ENCODE measurements at places on chromosomes 5 and 9. TPM values are rescaled to one million over a fixed set of nuclear protein-coding genes. Genes with fewer than 3 reads are reported as not detected.

DNA sequence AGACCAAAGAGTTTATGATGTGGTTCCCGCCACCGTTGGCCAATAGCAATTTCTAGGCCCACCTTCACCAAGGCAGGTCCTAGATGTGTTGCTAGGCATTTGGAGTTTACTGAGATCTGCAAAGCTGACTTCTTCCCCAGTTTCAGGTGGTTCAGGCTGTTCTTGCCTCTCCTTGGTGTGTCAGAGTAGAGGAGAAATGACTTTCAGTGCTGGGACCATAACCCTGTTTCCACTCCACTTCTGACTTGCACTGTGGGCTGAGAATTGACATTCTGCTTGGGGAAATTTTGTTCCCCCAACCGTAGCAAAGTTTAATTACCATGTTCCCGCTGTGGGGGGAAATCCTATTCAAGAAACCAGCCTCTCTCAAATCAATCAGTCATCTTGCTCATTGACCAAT, 128.0 kb upstream of the GABRP start:
- no peak for DNase-seq

TLX3 gene
- polyA plus RNA-seq: not detected

DNA sequence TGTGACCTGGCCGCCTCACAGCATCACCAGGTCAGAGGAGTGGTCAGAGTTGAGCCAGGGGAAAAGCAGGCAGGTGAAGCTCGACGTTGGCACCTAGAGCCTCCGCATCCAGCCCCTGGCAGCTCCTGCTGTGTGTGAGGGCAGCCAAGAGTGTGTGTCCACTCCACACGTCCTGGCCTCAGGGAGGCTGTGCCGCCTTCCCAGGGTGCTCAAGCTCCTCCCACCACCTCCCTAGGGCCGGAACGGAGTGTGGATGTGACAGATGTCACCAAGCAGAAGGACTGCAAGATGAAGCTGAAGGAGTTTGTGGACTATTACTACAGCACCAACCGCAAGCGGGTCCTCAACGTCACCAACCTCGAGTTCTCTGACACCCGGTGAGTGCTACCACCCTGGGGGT, 72.5 kb downstream of the PHF2 start:
- DNase-seq: no peak

TAF11L5 gene
- not detected for polyA plus RNA-seq

GRCh38 chr5:88666761-88667495, 216.1 kb downstream of the MEF2C start:
- no peak for DNase-seq

PAEP gene
- not detected for polyA plus RNA-seq

HACD4 gene
- polyA plus RNA-seq: 2.8 TPM

INSYN2B gene
- polyA plus RNA-seq: 2.0 TPM

KYAT1 gene
- polyA plus RNA-seq: 20.7 TPM

DNA sequence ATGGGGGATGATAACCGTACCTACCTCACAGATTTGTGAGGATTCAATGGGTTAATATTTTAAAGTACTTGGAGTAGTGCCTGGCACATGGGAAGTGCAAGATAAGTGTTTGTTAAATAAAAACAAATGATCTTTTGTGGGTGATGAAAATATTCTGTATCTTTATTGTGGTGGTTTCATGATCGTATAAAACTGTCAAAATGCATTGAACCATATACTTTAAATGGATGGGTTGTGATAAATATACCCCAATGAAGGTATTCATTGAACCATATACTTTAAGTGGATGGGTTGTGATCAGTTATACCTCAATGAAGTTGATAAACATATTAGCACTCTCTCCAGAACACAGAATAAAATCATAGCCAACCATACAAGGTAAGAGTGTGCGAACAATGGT, 234.5 kb downstream of the CRB2 start:
- no peak for DNase-seq

DNA sequence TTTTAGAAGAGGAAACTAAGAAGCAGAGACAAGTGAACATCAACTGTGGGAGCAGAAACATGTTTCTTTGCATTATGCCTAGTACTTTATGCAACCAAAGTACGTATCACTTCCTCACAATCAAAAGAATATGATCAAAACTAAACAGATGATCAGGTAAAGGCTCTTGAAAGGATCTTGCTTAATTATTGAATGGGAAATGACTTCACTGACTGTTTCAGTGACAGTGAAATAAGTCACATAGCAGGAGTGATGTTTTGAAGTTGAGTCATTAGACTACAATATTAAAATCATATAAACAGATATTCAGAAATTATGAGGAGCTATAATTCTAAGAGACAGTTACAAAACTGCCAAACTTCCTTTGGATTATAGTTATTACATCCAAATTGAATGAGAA, 527.3 kb downstream of the MTRR start:
- no peak for DNase-seq

GRCh38 chr5:14665949-14666348, 1.4 kb downstream of the OTULIN start:
- no peak for DNase-seq

CLINT1 gene
- 132 TPM for polyA plus RNA-seq

DNA sequence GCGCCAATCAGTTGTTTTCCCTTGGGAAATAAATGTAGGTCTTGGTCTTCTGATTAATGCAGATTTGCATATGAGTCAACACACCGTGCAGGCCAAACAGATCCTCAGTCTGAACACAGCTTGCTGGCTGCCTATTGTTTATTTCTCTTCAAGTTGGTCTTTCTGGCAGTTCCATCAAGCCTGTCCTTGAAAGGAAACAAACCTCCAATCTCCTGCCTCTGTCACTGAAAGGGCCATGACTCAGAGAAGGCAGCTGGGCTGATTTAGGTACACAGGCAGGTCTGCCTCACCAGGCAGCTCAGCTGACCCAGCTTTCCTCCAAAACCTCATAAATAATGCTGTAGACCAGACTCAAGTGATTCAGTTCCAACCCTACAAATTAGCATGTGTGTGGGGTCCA, 175.9 kb downstream of the MAN2A1 start:
- no peak for DNase-seq

FABP6 gene
- polyA plus RNA-seq: not detected

DNA sequence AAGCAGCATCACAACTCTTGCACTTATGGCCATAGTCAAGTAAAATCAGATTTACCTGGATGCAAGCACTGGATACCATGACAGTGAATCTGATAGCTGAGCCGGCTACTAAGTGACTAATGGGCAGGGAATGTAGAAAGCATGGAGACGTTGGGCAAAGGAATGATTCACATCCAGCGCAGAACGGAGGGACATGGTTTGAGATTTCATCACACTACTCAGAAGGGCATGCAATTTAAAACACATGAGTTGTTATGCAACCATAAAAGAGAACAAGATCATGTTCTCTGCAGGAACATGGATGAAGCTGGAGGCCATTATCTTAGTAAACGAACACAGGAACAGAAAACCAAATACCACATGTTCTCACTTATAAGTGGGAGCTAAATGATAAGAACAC, 169.1 kb upstream of the PIK3R1 start:
- DNase-seq: no peak

GRCh38 chr9:114745879-114746550, 59.8 kb downstream of the TNFSF15 start:
- no peak for DNase-seq

GRCh38 chr5:143435210-143435657, 31.7 kb upstream of the NR3C1 start:
- DNase-seq: no peak

BTNL3 gene
- 0.11 TPM for polyA plus RNA-seq

LCN9 gene
- not detected for polyA plus RNA-seq

GHR gene
- 24.0 TPM for polyA plus RNA-seq

LRRC19 gene
- polyA plus RNA-seq: 15.3 TPM

- no peak for DNase-seq
Observed at GRCh38 chr9:77980622-77981021, 51.0 kb downstream of the GNAQ start.

GGTA1 gene
- polyA plus RNA-seq: 6.7 TPM

GRCh38 chr9:971901-972500, 4.5 kb upstream of the DMRT3 start:
- DNase-seq: no peak

DNA sequence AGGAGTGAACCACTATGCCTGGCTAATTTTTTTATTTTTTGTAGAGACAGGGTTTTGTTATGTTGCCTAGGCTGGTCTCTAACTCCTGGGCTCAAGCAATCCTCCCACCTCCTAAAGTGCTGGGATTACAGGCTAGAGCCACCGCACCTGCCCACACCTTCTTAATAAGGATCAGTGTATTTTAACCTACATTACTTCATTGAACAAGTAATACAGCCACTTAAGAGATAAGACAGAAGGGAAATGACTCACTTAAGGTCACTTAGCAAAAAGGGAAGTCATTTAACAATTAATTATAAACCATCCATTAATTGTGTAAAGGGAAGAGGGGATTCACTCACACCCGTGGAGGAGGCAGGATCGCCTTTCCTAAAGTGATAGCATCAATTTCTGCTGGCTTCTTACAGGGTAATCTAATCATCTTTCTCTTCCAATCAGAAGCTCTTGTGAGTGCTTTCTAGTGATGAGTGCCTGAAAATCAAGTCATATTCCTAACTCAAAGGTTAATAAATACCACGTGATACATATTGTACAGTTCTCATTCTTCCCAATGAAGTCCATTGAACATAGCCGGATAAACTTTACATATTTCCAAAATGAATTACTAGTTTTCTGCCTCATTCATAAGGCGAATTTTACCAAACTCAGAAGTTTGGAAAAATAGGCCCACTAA, 3.5 kb downstream of the FBXW11 start:
- DNase-seq: no peak

- no peak for DNase-seq
Observed at GRCh38 chr9:5569409-5569808, 59.1 kb downstream of the PDCD1LG2 start.

- no peak for DNase-seq
Observed at GRCh38 chr9:78189001-78189400, 46.9 kb upstream of the CEP78 start.

CCIN gene
- polyA plus RNA-seq: 0.39 TPM

- DNase-seq: no peak
Observed at GRCh38 chr5:158773161-158773560, 326.6 kb downstream of the EBF1 start.

GABRA1 gene
- 0.10 TPM for polyA plus RNA-seq

GRCh38 chr9:87034841-87035240, 87.5 kb upstream of the GAS1 start:
- DNase-seq: no peak

DNA sequence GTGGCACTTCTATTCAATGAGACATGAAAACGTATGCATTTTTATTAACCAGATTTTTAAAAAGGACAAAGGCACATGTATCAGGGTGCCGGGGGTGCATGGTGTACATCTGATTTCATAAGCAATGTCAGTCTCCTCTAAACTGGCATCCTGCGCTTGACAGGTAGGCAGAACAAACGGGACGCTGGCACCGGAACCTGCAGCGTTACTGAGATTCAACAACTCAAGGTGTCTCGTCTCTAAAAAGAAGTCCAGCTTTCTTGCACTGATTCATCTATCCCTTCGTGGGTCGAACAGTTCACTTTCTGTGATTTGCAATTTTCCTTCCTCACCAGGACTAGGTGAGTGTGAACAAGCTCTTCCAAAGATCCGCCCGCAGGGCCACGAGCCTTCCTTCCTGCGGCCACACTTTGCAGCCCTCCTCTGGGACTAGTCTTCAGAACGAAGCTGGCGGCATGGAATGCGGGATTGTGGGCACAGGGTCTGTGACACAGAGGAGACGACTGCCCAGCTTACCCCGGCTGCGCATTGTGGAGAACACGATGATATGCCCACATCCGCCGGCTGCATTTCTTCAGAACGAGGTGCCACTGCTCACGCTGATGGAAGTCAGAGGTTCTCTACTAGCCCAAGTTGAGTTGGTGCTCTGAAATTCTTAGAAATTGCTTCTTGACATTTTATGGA, 7.2 kb downstream of the SLC6A3 start:
- DNase-seq: no peak

- DNase-seq: no peak
Observed at GRCh38 chr5:83397658-83398057, 73.9 kb upstream of the VCAN start.

DNA sequence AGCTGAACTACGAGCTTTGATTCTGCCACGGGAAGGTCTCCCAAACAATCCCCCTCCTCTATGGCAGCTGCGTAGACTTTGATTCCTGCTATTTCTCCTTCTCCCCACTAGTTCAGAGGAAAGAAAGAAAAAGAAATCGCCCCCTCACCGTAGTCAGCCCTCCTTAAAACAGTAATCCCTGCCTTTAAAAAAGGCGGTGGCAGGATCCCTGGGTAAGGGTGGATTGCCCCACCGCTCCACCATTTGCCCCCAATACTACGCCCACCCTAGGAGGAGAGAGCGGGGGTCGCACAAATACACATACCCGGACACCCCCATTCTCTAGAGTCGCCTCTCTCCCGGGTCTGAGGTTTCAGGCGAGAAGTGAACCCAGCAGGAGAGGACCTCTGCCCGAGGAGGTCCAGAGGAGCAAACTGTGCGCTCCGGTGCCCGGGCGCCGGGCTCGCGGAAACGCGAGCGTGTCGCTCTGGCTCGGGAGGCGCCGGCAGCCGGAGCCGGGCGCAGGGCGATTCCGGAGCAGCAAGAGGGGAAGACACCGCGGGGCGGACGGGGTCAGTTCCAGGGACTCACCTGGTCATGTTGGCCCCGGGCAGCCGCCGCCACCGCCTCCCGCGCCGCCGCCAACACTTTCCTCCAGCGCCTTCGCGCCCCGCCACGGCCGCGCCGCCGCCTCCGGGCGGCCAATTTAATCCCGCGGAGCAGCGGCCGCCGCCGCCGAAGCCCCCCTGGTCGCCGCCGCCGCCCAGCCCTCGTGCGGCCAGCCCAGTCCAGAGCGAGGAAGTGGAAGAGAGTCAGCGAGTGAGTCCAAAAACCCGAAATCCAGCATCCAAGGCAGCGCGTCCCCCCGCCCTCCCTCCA, 1057.7 kb upstream of the DMAC1 start:
- no peak for DNase-seq

SLC36A3 gene
- polyA plus RNA-seq: not detected

DNA sequence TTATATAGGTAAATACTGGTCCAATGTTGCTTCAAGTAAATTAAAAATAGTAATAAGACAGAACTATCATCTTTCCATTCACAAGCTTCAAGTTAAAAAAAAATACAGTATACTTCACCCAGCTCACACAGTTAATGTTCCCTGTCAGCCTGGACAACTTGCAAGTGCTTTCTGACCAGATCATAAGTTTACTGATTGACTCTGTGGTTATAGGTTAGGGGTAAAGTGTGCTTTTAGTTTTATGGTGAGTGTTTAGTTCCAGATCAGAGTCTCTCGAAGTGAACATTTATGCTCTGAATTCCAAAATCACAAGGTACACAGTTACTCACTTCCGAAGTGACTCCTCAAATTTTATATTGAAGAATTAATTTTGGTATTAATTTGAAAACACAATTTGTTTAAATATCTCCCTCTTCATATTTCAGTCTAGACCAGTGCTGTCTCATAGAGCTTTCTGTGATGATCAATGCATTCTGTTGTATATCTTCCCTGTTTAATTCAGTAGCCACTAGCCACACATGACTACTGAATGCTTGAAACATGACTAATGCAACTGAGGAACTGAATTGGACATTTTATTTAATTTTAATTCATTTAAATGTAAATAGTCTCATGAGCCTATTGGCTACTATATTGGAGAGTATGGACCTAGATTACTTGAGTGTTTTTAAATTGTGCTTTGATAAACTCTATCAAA, 90.7 kb downstream of the MEF2C start:
- no peak for DNase-seq

- peak; percentile 56 for DNase-seq
Observed at GRCh38 chr5:59798862-59799667, 94.5 kb downstream of the PDE4D start.

All from right renal cortex interstitium (tissue), 3 donors.